NCI-H524 treated with DMSO at 0.1 percent for 48 hours (cell line): ENCODE measurements at places on chromosomes 5 and 9.

DNA sequence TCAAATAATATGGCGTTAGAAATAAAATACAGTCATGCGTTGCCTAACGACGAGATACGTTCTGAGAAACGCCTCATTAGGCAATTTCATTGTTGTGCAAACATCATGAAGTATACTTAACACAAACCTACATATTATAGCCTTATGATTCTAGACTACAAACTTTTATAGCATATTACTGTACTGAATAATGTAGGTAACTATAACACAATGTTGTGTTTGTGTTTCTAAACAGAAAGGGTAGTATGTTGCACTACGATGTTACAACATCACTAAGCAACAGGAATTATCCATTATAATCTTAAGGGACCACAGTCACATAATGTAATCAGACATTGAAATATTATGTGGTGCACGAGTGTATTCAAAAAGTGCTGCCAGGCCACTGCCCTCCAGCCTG lies 3.0 kb upstream of the SMC2 start:
- no peak for DNase-seq

GRCh38 chr5:43236653-43237355 lies 44.8 kb downstream of the NIM1K start:
- no peak for DNase-seq

DNA sequence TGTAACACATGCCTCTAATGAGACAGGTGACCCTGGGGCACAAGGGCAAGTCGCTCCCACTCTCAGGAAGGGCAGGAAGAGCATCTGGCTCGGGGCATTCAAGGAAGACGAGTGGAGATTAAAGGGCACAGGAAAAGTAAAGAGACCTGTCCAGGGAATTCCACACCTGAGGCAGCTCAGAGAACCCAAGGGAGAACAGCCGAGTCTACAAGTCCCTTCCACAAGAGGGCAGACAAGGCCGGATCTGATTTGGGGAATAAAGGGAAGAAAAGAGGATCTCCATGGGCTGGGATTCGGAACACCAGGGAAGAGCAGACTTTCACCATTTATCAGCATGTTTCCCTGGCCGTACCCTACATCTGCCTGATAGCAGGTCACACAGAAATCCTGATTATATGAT lies 28.1 kb downstream of the GPX3 start:
- no peak for DNase-seq

GRCh38 chr5:147310059-147310704 lies 75.4 kb downstream of the STK32A start:
- DNase-seq, result no peak

DNA sequence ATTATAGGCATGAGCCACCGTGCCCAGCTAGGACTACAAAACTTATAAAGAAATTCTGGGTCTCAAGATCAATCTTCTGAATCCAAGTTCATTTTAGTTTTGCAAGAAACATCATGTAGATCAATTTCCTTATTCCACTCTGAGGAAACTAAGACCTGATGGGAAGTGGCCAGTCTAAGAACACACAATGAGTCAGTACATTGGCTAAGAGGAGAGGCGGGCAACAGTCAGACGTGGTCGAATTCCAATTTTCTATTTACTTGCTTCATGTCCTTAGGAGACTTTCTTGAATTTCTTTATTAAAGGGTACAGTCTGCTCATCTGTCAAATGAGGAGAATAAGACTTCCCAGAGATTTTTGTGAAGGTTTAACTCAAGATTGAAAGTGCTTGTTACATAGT lies 432.1 kb upstream of the BRINP1 start:
- no peak for DNase-seq

DNA sequence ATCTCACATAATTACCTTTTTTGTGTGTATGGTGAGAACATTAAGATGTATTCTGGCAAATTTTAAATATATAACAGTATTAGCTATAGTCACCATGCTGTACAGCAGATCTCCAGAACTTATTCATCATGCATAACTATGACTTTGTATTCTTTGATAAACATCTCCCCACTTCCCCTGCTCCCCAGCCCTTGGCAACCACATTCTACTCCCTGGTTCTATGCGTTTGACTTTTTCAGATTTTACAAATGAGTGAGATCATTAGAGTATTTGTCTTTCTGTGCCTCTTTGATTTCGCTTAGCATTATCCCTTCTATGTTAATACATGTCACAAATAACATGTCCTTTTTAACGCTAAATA lies 49.4 kb downstream of the SMC2 start:
- DNase-seq, result no peak
